ENCODE measurements at places on chromosomes 5 and 9.
A peak's percentile ranks its signal among the peaks of the same experiment; 100 is the strongest.

DNA sequence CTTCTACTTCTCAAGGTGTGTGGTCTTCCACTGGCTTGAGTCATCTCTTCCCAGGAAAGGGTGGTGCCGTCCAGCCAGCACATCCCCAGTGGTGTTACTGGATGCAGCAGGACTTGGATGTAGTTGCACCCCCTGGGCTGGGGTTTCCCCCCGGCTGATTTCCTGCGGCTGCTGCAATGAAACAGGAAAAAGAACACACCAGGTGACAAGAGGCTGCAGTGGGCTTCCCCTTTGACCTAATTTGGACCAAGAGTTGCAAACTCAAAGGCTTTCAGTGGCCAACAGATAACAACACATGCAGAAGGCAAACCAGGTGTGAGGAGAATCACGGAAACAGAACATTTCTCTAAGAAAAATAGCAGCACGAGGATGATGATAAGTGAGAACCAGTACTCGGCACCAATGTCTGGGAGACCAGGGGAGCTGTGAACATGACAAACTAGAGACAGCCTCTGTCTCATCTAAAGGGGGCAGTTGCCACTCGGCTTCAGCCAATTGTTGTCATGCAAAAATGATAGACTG lies 83.7 kb downstream of the PDE6A start:
- DNase-seq, result peak; percentile 17

- peak; percentile 48 for DNase-seq
These were observed 55.3 kb upstream of the IL17B start for GRCh38 chr5:149434162-149435014.

DNA sequence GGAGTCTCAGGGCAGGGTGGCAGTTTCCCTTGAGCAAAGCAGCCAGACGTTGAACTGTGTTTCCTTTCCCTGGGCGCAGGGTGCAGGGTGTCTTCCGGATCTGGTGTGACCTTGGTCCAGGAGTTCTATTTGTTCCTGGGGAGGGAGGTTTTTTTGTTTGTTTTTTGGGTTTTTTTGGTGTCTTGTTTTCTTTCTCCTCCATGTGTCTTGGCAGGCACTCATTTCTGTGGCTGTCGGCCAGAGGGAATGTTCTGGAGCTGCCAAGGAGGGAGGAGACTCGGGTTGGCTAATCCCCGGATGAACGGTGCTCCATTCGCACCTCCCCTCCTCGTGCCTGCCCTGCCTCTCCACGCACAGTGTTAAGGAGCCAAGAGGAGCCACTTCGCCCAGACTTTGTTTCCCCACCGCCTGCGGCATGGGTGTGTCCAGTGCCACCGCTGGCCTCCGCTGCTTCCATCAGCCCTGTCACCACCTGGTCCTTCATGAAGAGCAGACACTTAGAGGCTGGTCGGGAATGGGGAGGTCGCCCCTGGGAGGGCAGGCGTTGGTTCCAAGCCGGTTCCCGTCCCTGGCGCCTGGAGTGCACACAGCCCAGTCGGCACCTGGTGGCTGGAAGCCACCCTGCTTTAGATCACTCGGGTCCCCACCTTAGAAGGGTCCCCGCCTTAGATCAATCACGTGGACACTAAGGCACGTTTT lies 3.5 kb upstream of the PHYHD1 start:
- DNase-seq, result no peak

GRCh38 chr5:89083791-89084190 lies 200.8 kb upstream of the MEF2C start:
- no peak for DNase-seq

DNA sequence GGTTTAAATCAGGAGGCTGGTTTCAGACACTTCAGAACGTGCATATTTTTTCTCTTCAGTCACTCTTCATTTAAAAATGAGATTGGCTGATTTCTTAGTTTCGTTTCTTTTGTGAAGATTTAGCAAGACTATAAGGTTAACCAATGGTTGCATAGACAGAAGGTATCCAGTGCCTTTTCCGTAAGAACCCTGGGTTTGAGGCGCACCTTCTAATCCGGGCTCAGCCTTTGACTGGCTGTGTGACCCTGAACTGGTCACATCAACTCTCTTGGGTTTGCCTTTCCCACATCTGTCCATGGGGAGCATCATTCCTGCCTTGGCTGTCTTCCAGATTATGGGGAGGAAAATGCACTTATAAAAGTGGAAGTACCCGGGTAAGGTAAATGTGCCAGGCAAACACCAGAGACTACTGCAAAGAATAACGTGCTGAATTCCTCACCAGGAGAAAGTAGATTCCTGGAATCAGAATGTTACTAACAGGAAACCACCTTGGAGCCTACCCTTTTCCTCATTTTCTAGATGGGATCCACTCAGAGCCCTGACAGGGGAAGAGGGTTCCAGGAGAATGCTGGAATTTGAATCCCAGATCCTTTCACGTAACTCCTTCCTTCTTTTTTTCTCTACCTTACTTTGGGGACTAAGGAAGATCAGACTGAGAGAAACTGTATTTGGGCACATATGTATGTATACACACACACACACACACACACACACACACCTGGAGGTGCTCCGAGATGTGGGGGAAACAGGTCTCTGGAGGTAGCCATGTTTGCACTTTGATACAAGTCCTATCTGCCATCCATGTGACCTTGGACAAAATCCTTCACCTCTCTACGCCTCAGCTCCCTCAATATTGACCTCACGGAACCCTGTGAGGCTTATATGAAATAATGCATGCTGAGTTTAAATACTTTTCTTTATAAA lies 6.8 kb downstream of the HAND1 start:
- no peak for DNase-seq

GRCh38 chr5:67182301-67182790 lies 14.3 kb downstream of the CD180 start:
- no peak for DNase-seq

- no peak for DNase-seq
These were observed 65.0 kb upstream of the SUB1 start for GRCh38 chr5:32520356-32520755.

- DNase-seq, result no peak
These were observed at the start of gene PCDHA13 for GRCh38 chr5:140881889-140882590. Gene PCDHA13, plus strand, starts transcription at chr5:140882124. Its CDS starts 145 bp downstream, at chr5:140882269.

GRCh38 chr5:124663101-124663506 lies 83.3 kb downstream of the ZNF608 start:
- no peak for DNase-seq

DNA sequence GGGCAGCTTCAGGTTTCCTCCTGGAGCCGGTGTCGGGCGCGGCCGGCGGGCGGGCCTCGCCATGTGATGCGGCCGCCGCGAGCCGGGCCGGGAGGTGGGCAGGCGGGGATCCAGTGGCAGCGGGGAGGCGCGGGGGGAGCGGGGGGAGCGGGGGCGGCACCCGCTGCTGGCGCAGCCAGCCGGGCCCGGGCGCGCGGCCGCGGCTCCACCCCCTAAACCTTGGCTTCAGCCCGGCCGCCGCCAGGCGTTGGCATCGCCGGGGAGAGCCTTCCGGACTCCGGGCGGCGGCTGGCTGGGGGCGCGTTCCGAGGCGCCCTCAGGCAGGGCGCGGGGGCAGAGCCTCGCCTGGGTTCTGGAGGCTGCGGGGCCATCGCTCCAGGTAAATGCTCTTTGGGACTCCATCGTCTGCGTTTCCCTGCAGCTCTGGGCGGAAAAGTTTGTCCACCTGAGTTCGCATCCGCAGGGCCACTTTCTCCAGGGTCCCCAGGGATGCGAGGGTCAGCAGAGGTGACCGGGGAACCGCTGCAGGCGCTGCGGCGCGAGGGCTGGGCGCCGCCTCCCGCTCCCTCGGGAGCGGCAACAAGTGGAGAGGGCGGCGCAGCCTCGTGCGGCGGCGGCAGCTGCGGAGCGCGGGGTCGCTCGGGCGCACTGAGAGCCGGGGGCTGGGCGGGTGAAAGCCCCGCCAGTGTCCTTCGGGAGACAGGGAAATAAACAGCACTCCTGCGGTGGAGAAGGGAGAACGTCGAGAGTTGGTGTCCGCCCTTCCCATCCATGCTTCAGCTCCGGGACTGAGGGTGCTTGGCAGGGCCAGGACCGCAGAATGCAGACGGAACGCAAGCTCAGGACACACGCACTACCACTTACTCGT lies at the start of gene ARHGEF28:
ARHGEF28 (plus strand) TSS at position 253 of the 868 bp plus-strand sequence. CDS start 58,656 bp downstream, outside the sequence.
- peak; percentile 71 for DNase-seq

DNA sequence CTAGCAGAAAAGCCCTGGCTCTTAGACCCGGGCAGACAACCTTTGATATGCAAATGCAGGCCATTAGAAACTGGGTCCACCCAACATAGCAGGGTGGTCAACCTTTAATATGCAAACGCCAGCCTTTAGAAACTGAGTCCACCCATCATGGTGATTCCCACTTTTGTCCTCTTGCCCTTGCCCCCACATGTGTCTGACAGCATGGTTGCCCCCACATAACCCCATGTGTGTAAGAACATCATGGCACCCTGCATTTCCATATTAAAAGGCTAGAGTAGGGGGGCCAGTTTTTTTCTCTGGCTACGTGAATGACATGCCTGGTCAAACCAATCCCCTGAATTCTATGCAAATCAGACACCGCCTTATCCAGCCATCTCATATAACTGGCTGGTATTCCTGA lies 273.2 kb upstream of the PRDM9 start:
- DNase-seq, result no peak

DNA sequence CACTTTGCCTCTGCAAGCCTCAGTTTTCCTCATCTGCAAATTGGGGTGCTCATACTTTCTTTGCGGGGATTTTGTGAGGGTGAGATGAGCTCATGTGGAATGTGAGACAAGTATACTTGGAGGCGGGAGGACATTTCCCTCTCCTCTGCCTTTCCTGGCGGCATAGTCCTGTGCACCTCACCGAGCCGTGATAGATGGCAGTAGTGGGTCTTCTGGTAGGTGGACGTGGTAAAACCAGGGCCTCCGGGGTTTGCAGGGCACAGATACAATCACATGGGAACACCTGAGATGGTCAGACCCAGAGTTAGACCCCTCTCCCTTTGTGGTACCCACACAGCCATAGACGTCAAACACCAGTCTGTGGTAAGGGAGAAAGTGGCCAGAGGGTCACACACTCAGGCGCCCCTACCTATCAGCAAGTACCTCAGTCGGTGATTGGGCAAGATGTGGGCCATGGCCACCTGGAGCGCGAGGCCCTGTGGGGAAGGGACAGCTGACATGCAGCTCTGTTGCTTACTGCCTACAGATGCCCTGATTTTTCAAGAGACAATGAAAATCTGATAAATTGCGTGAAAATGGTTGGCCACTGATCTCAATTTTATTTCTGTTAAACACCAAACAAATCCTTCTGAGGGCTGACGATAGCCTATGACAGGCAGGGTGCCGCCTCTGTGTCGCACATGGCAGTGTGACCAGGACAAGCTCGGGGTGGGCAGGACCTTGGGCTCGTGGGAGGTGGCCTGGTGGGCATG lies 9.9 kb downstream of the ERGIC1 start:
- DNase-seq, result no peak

Measured in Caki2 (cell line).